Stimulated activated naive B cell treated with anti-CD40 and anti-IgM and Interleukin-4, amounts not matched to agents 10 μg/mL and 1 μg/mL and 100 μg/mL, for 72 hours (primary cell): ENCODE measurements at places on chromosomes 13 and 19.

DNA sequence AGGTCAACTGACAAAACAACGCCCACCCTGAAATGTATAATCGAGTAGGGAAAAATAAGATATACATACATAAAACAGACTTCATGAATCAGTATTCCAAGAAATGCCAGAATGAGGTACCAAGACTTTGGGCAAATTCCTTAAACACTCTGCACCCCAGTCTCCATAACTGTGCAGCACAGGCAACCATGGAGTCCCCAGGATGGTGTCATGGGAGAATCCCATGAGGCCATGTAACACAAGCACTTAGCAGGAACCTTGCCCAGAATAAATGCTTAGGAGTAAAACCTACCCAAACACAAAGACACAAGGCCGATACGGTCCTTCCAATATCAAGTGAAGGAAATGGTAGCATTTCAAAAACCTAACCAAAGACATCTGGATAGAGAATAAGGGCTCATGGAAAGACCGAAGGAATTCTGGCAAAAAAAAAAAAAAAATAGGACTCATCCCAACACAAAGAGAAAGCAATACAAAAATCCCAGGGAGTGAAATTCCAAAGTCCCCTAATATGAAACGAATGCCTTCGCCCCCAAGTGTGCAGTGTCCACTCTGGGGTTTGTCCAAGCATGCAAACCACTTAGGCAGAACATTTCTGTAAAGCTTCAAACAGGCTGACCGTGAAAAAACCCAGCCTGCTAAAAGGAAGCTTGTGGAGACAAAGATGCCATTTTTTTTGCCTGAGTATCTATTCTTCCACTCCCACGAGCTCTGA lies 11.1 kb downstream of the ZC3H4 start:
- H3K4me3 ChIP-seq = no peak overlapping the region
- peaks cover 21% of the 10 kb centered on the region for H3K36me3 ChIP-seq
- no peak for DNase-seq
- no peaks in the 10 kb centered on the region for H3K27me3 ChIP-seq
- H3K4me1 ChIP-seq = peaks cover 69% of the 10 kb centered on the region

DNA sequence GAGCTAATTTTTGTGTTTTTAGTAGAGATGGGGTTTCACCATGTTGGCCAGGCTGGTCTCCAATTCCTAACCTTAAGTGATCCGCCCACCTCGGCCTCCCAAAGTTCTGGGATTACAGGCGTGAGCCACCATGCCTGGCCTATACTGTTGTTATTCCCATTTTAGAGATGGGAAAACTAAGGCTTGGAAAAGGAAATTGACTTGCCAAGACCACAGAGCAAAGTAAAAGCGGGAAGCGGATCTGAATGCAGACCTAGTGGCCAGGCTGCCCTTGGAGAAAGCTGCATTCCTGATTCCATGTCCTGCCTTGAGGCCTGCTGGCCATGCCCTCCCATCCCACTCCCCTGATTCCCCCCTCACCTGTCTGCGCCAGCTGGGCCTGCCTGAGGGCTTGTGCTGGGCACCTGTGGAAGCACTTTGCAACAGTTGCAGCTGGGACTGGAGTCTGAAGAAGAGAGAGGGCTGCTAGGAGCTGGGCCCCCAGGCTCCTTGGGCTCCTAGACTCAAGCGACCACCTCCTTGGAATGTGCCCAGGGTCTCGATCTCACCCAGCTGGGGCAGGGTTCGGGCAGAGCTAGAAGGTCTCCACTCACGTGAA lies 5.7 kb downstream of the PALM3 start:
- H3K4me3 ChIP-seq = no peak overlapping the region
- no peak overlapping the region for H3K27ac ChIP-seq
- no peak for DNase-seq
- peaks cover 18% of the 10 kb centered on the region for H3K4me1 ChIP-seq
- peaks cover 59% of the 10 kb centered on the region for H3K27me3 ChIP-seq

GRCh38 chr19:870963-871401 lies 11.5 kb downstream of the CFD start:
- no peak for DNase-seq
- H3K4me1 ChIP-seq = peaks cover 10% of the 10 kb centered on the region
- H3K4me3 ChIP-seq = no peak overlapping the region
- no peak overlapping the region for H3K27ac ChIP-seq
- H3K36me3 ChIP-seq = peaks cover 46% of the 10 kb centered on the region

- H3K27me3 ChIP-seq = peaks cover 20% of the 10 kb centered on the region
- DNase-seq = no peak
- peaks cover 33% of the 10 kb centered on the region for H3K4me1 ChIP-seq
- H3K36me3 ChIP-seq = peaks cover 2% of the 10 kb centered on the region
- H3K4me3 ChIP-seq = peak overlapping the region; percentile 84
These were observed 114.5 kb downstream of the KCNRG start for GRCh38 chr13:50129706-50130122.

DNA sequence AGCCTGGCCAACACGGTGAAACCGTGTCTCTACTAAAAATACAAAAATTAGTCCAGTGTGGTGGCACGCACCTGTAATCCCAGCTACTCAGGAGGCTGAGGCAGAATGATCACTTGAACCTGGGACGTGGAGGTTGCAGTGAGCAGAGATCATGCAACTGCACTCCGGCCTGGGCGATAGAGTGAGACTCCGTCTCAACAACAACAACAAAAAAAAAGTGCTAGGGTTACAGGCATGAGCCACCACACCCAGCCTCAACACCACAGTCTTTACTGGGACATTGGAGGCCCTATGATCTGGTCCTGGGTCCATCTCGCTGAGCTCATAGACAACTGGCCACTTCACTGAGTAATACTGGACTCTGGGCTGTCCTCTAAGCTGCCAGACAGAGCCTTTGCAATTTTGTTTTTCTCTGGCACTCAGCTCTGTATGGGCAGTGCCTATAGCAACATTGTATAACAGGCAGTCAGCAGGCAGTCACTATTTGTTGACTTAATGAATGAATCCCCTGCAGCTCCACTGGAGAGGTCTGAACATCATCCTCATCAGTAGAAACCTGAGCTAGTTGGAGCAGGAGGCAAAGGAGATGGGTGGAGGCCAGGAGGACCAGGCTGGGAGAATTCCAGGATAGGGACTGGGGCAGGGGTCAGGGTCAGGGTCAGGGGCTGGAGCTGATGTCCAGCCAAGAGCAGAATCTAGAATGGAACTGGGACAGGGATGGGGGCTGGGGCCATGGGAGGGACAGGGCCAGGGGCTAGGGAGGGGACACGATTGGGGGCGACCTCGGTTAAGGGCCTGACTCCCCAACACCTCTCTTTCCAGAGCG lies 8.1 kb downstream of the BLOC1S3 start:
- H3K4me3 ChIP-seq = no peak overlapping the region
- no peaks in the 10 kb centered on the region for H3K27me3 ChIP-seq
- H3K4me1 ChIP-seq = peaks cover 17% of the 10 kb centered on the region
- no peak for DNase-seq
- no peak overlapping the region for H3K27ac ChIP-seq

DNA sequence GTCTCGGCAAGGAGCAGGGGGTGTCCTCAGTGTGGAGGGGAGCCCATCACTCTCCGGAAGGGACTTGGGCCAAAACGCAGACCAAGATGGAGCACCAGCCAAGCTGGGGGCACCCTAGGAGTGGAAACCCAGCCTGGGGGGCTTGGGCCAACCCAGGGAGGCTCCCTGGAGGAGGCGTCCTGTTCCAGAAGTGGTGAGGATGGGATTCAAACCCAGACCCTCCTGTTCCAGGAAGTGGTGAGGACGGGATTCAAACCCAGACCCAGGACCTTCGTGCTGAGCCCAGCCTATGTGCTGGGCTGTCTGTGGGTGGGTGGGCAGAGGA lies 848 bp upstream of the PLIN4 start:
- H3K27ac ChIP-seq = no peak overlapping the region
- DNase-seq = no peak
- peaks cover 5% of the 10 kb centered on the region for H3K27me3 ChIP-seq
- no peaks in the 10 kb centered on the region for H3K36me3 ChIP-seq
- no peaks in the 10 kb centered on the region for H3K4me1 ChIP-seq

DNA sequence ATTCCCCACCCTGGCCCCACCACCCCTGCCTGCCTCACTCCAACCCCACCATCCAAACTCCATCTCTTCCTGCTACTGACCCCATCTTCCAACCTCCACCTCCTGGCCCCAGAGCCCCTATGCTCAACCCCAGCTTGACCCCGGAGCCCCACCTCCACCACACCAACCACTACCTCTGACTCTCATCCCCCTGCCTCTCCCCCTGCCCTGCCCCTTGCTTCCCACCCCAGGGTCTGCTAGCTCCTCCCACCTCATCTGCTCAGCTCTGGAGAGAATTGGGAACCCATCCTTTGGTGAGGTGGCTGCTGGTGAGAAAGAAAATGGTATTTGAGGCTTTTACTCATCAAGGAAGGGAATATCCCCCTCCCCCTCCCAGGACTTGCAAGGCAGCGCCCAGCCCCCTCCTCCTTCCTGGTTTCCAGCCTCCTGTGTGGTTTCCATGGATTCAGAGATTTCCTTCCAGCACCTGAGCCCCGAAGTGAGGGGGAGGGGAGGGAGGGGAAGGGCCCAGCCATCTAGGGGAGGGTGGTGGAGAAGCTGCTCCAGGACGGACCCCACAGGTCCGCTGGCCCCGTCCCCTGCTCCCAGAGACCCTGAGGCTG lies 11.4 kb upstream of the PEPD start:
- H3K4me1 ChIP-seq = no peaks in the 10 kb centered on the region
- H3K27ac ChIP-seq = no peak overlapping the region
- H3K4me3 ChIP-seq = no peak overlapping the region
- peaks cover 21% of the 10 kb centered on the region for H3K27me3 ChIP-seq
- no peaks in the 10 kb centered on the region for H3K36me3 ChIP-seq

GRCh38 chr13:83531022-83531421 lies 351.3 kb downstream of the SLITRK1 start:
- H3K36me3 ChIP-seq = no peaks in the 10 kb centered on the region
- no peak overlapping the region for H3K4me3 ChIP-seq
- H3K27me3 ChIP-seq = no peaks in the 10 kb centered on the region
- H3K4me1 ChIP-seq = no peaks in the 10 kb centered on the region

DNA sequence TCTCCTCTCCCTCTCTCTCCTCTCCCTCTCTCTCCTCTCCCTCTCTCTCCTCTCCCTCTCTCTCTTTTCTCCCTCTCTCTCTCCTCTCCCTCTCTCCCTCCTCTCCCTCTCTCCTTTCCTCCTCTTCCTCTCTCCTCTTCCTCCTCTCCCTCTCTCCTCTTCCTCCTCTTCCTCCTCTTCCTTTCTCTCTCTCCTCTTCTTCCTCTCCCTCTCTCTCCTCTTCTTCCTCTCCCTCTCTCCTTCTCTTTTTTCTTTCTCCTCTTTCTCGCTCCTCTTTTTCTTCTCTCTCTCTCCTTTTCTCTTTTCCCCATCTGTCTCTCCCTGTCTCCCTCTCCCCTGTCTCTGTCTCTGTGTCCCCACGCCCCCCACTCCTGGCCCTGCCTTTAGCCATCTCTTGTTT lies 136.7 kb downstream of the GGACT start:
- peaks cover 10% of the 10 kb centered on the region for H3K27me3 ChIP-seq
- H3K4me3 ChIP-seq = no peak overlapping the region
- peaks cover 9% of the 10 kb centered on the region for H3K36me3 ChIP-seq
- no peaks in the 10 kb centered on the region for H3K4me1 ChIP-seq
- DNase-seq = no peak

DNA sequence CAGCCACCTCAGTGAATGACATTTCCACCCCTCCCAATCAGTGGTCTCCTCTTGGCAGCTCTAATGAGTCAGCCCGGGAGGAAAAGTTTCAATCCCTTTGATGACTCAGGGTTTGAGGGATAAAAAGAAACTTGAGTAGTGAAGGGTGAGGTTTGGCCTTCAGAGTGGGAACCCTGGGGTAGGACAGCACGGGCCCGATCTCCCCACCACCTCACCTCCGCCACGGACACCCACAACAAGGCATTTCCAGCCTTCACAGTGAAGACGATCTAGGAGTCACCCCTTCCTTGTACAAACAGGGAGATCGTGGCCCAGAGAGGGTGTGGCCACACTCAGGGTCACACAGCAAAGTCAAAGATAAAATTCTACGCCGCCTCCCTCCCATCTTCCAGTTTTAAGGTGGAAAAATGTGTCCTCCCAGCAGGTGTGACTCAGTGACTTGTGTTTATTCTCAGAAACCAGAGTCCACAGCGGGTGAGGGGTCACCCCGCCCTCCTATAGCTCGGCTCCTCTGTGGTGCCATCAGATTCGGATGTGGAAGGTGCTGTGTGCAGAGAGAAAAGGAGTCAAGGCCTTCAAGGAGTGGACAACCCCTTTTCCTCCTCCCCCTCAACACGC lies 12.3 kb downstream of the CIB3 start:
- H3K36me3 ChIP-seq = peaks cover 20% of the 10 kb centered on the region
- H3K4me3 ChIP-seq = no peak overlapping the region
- peak overlapping the region; percentile 57 for H3K27ac ChIP-seq
- no peaks in the 10 kb centered on the region for H3K27me3 ChIP-seq
- peaks cover 44% of the 10 kb centered on the region for H3K4me1 ChIP-seq
